Liver (tissue), 10 donors: ENCODE measurements at places on chromosomes 3 and 15.

GRCh38 chr3:39166134-39166710, 12.8 kb upstream of the CSRNP1 start:
- H3K27ac ChIP-seq, result peak overlapping the region; percentile 82
- DNase-seq, result peak; percentile 26
- H3K4me1 ChIP-seq, result peaks cover 10% of the 10 kb centered on the region
- H3K4me3 ChIP-seq, result no peak overlapping the region
- no peaks in the 10 kb centered on the region for H3K27me3 ChIP-seq
- no peaks in the 10 kb centered on the region for H3K36me3 ChIP-seq

DNA sequence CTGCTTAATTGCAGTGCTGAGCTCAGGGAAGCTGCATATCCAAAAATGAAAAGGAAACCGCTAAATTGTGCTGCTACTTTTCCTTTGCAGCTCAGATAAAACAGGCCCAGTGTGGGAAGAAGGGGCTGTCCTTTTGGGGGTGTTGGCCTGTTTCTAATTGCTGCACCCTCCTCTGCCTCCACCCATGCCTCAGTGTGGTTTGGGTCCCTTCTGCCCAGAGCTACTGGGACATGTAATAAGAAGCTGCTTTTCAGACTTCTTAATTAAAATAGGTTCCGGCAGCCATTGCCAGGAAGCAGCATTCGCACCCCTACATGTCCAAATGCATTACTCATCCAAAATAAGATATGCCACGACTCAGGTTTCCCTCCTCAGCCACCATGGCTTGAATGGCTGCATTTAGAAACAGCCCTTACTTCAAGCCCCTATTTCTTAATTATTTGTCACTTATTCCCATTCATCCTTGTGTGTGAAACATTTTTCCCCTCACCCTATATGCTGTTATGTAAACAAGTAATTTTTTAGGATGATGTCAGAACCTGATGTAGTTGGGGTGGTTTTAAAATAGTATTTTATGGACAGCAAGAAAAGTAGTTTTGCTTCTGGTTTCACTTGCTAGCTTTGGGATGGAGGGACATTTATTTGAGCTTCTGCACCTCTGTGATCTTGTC, 235.9 kb upstream of the CTDSPL start:
- DNase-seq, result no peak
- no peaks in the 10 kb centered on the region for H3K27me3 ChIP-seq
- no peaks in the 10 kb centered on the region for H3K36me3 ChIP-seq
- no peak overlapping the region for H3K4me3 ChIP-seq
- no peaks in the 10 kb centered on the region for H3K4me1 ChIP-seq

DNA sequence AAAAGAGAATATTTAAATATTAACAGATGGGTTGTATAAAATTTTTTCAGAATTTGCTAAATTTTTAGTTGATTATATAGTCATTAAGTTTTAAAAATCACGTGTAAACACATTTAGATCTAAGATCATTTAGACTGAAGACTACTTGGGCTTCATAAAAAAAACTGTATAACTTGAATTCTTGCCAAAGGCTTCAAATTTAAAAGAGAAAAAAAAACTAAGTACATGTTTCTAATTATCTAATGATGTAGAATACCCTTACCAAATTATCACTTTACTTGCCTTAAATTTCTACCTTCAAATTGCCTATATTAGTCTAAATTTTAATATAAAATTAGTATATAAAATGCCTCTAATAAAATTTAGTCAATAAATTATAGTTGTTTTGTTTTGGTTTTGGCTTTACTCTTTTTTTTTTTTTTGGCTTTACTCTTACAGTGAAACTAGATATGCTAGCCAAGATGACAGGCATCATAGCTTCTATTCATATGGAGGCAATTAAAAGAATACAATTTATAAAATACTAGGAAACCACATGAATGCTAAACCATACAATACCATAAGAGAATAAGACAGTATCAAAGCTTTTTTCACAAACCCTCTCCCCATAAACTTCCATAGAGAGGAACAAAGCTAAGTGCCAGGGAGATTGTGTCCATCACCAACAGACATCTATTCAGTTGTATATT, 183.1 kb upstream of the KCNMB2 start:
- no peak overlapping the region for H3K4me3 ChIP-seq
- H3K27me3 ChIP-seq, result no peaks in the 10 kb centered on the region
- DNase-seq, result no peak
- no peaks in the 10 kb centered on the region for H3K36me3 ChIP-seq
- no peak overlapping the region for H3K27ac ChIP-seq
- H3K4me1 ChIP-seq, result no peaks in the 10 kb centered on the region

DNA sequence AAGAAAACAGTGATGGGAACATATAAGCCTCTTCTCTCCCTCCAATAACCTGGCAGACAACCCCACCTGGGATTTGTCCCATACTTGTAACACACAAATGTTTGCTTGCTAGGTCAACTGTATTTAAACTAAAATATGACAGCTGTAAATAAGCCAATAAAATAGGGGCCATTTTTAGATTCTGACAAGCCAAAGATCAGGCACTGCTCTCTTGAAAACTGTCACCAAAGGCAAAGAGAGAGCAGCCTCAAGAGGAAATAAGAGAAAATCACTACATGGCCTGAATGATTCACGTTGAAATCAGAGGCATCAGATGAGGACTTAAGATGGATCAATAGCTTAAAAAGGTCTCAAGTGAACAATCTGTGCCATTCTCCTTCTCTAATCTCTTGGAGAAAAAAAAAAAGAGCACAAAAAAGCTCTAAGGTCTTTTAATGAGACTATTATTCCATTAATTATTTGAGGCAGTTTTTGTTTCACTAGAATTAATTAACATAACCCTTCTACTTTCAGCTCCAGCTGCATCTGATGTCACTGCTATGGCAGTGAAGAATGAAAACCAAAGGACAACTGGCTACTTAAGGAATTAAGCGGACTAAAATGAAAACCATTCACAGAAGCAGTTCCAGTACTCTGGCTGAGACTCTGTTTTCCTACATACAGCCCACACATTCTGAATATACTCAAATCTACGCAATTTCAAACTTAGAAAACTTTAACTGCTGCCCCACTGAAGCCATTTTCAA, 19.0 kb downstream of the MYO5A start:
- H3K27me3 ChIP-seq, result no peaks in the 10 kb centered on the region
- no peak for DNase-seq
- H3K4me3 ChIP-seq, result no peak overlapping the region
- H3K27ac ChIP-seq, result no peak overlapping the region
- H3K4me1 ChIP-seq, result no peaks in the 10 kb centered on the region
- no peaks in the 10 kb centered on the region for H3K36me3 ChIP-seq

DNA sequence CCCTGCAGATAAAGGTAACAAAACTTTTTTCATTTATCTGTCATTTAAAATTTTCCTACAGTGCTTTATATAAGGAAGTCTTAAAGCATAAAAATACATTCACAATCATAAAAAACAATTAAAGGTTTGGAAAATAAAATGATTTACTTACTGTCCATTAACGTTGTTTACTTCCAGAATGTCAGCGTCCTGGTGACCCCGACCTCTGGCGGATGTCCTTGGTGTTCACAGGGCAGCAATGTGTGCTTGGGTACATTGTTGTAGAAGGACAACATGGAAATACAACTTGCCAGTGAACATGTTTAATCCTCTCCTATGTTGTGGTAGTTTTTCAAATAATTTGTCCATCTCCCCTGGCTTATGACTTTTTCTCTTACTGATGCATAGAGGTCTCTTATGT, 168.8 kb upstream of the NDN start:
- H3K4me3 ChIP-seq, result no peak overlapping the region
- H3K27ac ChIP-seq, result no peak overlapping the region
- H3K4me1 ChIP-seq, result no peaks in the 10 kb centered on the region
- H3K27me3 ChIP-seq, result peaks cover 3% of the 10 kb centered on the region
- H3K36me3 ChIP-seq, result no peaks in the 10 kb centered on the region

DNA sequence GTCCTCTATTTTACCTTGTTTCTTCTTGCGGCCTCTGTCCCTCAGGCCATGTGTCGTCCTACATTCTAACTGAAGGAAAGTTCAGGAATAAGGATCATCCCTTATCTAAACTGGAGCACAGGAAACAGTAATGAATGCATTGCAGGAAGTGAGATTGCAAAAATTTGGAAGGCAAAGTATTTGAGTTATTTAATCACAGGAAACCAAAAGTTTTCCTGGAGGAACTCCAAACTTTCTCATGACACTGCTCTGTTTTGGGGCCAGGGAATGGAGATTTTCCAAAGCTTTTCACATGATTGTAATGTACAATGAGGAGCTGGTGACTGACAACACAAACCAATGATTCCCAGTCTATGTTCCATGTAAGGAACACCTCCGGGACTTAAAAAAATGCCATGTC, 57.8 kb upstream of the PLSCR4 start:
- no peaks in the 10 kb centered on the region for H3K27me3 ChIP-seq
- no peaks in the 10 kb centered on the region for H3K36me3 ChIP-seq
- peak overlapping the region; percentile 39 for H3K27ac ChIP-seq
- H3K4me1 ChIP-seq, result no peaks in the 10 kb centered on the region
- no peak for DNase-seq

GRCh38 chr3:171680726-171681411, 129.4 kb downstream of the PLD1 start:
- no peak overlapping the region for H3K4me3 ChIP-seq
- peak overlapping the region; percentile 50 for H3K27ac ChIP-seq
- H3K4me1 ChIP-seq, result peaks cover 49% of the 10 kb centered on the region
- peaks cover 2% of the 10 kb centered on the region for H3K36me3 ChIP-seq
- DNase-seq, result no peak
